ENCODE measurements at places on chromosomes 12 and 14.
A peak's percentile ranks its signal among the peaks of the same experiment; 100 is the strongest.

DNA sequence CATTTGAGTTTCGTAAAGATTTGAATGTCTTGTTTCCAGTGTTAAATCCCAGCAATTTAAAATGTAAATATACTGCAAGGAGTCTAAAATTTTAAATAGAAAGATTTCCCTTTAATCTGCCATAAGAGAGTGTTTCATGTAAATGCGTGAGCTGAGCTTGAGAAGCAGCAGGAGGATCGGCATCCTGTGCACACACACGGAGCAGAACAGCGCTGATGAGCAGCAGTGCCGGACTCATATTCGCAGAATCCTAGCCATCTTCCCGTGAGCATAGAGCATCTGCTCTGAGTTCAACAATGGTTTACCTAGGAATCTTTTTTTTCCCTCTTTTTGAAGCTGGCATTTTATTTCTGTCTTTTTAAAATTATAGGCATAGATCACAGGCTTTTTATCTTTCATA lies 29.8 kb upstream of the AMN start:
- no peak for DNase-seq

DNA sequence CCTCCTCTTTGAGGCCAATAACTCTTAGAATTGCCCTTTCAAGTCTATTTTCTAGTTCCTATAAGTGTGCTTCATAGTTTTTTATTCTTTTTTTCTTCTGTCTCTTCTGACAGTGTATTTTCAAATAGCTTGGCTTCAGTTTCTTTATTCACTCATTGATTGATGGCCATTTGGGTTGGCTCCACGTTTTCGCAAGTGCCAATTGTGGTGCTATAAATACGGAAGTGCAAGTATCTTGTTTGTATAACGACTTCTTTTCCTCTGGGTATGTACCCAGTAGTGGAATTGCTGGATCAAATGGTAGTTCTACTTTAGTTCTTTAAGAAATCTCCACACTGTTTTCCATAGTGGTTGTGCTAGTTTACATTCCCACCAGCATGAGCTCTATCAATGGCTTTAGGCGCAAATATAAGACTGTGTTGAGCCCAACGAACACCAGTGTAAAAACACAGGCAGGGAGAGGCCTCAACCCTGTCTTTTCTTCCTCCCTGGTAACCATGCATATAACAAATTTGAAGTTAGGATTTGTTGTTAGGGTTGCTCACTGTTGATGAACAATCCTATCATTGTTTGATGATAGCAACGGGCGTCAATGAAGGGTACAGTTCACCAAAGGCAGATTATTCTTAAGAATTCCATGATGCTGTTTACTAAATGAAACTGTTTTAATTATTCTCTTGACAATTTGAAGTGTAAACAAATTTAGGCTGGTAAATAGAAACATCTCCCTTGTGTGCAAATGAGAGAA lies 13.3 kb upstream of the LMNTD1 start:
- no peak for DNase-seq

DNA sequence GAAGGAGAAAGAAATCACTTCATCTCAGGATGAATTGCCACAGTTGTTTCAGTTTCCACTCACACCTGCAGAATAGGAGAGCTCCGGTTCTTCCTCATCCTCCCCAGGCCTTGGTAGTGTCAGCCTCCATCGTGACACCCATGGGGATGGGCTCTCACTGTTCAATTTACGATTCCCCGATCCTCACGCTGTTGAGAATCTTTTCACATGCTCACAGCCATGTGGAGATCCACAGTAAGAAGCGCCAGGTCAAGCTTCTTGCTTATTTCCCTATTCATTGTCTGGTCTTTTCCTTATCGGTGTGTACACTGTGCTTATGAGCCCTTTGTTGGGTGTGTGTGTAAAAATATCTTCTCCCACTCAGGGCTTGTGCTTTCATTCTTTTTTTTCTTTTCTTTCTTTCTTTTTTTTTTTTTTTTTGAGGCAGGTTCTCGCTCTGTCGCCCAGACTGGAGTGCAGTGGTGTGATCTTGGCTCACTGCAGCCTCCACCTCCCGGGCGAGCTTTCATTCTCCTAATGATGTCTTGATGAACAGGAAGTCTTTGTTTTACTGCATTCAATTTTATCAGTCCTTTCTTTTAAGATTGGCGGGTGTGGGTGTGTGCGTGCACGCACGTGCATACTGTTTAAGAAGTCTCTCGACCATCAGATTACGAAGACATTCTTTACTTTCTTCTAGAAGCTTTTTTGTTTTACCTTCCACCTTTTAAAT lies 21.5 kb downstream of the RIN3 start:
- no peak for DNase-seq

GRCh38 chr14:105021656-105022275 lies 883 bp upstream of the CDCA4 start:
- DNase-seq, result peak; percentile 75

DNA sequence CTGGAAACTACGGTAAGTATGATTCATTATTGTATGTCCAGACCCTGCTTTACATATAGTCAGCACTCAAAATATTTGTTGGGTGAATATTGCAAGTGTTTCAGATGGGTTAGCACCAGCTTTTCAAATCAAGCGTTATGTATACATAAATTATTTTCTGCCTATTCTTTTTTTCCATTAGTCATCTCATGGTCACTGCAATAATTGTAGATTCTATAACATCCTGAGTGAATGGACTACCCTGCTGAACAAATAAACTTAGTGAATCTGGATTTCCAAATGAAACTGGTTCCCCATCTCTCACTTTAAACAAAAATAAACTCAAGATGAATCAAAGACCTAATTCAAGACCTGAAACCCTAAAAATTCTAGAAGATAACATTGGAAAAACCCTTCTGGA lies 152.3 kb downstream of the DIO2 start:
- no peak for DNase-seq

DNA sequence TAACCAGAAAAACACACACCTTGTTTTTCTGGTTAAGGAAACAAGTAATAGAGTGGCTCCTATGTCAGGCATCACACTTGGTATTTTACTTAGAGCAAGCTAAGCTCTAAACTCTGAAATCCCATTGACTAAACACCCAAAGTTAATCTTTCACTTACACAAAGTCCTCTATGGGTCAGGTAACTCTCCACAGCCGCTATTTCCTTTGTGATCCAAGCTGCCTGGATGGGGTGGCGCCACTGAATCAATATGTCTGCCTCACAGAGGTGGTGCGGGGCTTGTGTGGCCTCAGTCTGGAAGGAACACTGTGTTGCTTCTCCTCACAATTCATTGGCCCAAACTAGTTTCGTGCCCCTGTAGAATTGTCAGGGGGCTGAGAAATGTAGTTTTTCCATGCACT lies 160.0 kb upstream of the E2F7 start:
- no peak for DNase-seq

DNA sequence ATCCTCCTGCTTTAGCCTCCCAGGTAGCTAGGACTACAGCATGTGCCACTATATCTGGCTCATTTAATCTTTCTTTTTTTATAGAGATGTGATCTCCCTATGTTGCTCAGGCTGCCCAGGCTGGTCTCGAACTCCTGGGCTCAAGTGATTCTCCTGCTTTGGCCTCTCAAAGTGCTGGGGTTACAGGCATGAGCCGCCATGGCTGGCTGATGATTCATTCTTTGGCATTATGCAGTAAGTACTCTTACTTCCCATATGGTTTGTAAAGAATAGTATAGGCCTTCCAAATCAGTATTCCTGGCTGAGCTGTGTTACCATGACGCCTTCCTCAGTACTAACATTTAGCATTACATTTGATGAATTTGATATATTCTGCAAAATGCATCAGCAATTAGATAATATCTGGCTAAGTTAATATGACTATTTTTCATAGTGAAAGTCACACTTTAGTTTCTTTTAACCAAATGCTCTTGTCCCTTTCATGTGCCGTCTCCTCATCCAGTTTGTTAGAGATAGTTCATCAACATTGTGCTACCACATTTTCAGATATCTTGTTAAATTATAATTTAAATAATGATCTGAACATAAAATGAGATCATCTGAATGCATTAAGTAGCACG lies 3.2 kb upstream of the MIA2 start:
- no peak for DNase-seq

- no peak for DNase-seq
Observed at GRCh38 chr14:90892970-90893369, 76.7 kb upstream of the TTC7B start.
